ENCODE measurements at places on chromosomes 4 and X.

GRCh38 chrX:47571215-47571614, 10.2 kb downstream of the ARAF start:
- no peak for DNase-seq

DNA sequence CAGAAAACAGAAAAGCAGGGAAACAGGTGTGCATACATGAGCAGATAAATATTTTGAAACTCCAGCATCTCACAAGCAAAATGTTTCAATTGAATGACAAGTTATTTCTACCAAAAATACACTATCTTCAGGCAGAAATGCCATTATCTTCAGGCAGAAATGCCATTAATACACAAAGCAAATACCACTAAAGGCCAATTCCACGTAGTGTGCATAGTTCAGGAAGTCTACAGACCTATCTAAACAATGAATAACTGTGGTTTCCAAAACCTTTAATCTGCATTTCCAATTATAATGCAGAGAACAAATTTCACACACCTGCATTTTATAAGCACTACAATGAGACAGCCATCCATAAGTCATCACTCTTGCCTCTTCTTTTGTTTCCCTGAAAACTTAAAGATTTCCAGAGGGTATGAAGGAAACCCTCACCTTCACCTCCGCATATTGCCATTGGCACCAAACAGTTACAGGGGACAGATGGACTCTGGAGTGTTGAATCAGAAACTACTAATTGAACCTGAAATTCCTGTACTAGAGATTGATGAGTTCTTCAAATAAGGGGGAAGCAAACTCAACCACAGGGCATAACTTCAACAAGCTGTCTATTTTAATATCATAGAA, 179.0 kb downstream of the PDGFC start:
- DNase-seq = no peak

- no peak for DNase-seq
These were observed 6.0 kb downstream of the GAGE10 start for GRCh38 chrX:49309401-49309981.

DNA sequence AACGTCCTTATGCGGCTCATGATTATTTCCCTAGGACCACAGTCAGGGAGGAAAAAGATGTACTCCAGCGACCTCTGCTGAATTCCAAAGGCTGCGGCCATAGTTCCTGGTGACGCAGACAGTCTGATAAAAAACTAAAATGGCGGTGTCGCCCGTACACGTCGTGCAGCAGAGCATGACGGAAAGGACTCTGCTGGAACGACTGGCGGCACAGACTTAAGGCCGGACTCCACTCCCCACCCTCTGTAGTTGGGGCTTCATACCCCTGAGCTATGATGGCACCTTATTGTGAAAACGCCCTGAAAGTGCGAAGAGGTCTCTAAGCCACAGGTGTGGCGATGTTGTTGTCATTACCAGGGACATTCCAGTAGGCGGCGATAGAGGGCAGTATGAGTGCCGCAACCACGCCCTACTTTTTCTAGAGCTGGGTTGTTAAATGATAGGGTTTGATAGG, 90.0 kb upstream of the EDA2R start:
- DNase-seq = no peak

- no peak for DNase-seq
These were observed 16.3 kb downstream of the PPP3CA start for GRCh38 chr4:101331017-101331416.

GRCh38 chrX:53184836-53185235, 40.2 kb downstream of the KDM5C start:
- DNase-seq = no peak

DNA sequence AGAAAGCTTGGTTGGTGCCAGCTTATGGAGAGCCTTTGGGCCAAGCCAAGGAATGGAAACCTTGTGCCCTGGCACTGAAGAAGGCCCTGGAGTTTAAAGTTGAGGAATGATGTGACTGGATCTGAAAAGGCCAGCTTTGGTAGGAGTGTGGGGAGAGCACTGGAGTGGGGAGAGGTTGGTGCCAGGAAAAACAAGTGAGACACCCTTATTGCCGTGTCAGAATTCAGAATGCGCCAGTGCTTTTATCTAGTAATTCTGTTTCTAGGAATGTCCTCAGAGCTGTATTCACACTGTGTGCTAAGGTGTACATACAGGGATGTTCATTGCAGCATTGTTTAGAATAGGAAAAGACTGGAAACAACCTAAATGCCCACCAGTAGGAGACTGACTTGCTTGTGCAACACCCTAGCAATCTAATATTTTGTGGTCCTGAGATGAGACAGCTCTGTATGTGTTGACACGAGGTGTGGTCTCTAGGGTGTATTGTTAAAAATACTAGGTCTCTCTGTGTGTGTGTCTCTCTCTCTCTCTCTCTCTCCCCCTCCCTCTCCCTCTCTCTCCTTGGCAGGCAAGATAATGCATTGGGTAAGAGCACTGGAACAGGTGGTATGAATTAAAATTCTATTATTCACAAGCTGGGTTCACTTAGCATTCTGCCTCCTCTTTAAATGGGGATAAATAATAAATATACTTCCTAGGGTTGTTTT, 107.8 kb downstream of the GATB start:
- no peak for DNase-seq

DNA sequence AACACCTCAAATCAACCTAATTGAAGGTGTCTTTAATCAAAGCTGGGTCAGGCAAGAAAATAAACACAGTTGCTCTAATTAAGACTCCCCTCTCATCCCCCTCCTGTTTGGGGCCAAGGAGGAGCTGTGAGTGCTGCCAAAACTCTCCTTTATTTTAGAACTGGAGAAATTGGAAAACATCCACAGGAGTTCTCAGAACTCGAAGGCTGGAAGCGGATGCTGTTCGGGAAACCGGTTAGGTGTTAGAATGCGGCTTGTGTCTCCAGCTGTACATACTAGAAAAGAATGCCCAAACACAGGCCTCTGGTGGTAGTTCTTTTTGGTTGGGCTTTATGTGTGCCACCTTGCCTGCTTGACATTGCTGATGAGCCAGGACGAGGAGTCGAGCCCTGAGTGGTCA, 118.2 kb downstream of the GPR143 start:
- no peak for DNase-seq

- no peak for DNase-seq
These were observed 35.4 kb downstream of the IGFBP7 start for GRCh38 chr4:57074744-57075143.

DNA sequence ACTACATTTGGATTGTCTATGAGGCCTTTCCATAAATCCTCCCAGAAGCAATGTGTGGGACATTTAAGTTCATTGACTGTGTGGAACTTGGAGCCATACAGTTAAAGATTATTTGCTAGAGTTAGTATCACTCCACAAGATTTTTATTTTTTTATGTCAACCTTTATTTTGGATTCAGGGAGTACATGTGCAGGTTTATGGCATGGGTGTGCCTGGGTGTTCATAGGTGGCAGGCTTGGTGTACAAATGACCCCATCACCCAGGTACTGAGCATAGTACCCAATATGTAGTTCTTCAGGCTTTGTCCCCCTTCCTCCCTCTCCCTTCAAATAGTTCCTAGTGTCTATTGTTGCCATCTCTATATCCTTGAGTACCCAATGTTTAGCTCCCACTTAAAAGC, 199.8 kb upstream of the ZFP42 start:
- no peak for DNase-seq

DNA sequence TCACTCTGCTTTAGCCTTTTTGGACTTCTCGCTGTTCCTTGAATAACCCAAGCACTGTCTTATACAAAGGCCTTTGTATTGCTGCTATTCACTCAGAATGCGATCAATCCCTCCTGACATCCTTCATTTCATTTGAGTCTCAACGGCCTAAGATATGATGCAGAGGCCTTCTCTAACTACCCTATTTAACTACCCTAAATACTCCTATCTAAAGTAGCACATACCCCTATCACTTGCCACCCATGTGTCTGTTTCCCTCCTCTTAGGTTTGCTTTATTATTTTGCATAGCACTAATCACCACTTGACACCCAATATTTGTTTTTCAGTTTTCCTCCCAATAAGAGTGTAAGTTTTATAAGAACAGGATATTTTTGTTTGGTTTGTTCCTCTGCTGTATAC, 42.3 kb upstream of the ACSL4 start:
- no peak for DNase-seq

- no peak for DNase-seq
These were observed 9.2 kb downstream of the MAP9 start for GRCh38 chr4:155367608-155368007.

- DNase-seq = no peak
These were observed 6.2 kb upstream of the MAN2B2 start for GRCh38 chr4:6568689-6569332.

GRCh38 chrX:50495616-50496015, 25.0 kb upstream of the DGKK start:
- DNase-seq = no peak

DNA sequence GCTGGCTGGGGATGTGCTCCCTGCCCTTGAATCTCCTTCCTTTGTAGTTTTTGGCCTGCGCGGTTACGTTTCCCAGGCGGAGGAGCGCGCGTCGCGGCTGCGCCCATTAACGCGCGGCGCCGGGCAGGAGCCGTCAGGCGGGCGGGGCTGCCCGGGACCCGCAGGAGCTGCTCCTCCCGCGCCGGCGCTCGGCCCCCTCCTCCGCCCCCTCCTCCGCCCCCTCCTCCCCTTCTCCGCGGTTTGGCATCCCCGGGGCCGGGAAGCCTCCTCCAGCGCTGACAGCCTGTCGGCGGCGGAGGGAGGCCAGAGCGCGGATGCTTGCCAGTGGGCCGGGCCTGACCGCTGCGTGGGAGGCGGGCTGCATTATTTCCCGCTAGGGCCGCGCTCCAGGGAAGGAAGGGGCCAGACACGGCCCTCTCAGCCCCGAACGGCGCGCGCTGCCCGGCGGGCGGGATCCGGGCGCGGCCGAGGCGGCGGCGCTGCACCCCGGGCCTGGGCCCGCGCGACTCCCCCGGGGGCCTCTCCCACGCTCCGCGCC, at the start of gene DCLK2:
DCLK2 (plus strand) TSS at position 405 of the 538 bp plus-strand sequence. CDS start 583 bp downstream, outside the sequence.
- no peak for DNase-seq

DNA sequence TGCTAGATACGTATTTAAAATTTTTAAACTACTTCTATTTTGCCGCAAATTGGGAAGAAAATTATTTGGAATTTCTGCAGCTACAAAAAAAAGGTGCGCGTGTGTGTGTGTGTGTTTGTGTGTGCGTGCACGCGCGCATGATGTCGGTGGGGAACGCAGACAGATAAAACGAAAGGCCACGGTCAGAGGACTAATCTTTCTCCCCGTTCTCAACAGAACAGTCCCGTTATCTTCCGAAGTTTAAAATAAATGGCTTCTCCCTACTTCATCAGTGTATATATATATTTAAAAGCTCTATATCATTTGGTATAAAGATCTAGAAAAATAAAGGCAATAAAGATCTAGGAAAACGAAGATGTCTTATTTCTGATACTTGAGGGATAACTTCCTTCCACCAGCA, 1.5 kb downstream of the MGARP start:
- DNase-seq = no peak

GRCh38 chr4:168496834-168497233, at the start of gene PALLD:
Gene PALLD (plus strand): TSS chr4:168497052.
- DNase-seq = no peak

- DNase-seq = no peak
These were observed at the start of gene MAGEE2 for GRCh38 chrX:75784680-75785491. Gene MAGEE2 (minus strand): TSS chrX:75785254. CDS start chrX:75785051, 203 bp downstream.

DNA sequence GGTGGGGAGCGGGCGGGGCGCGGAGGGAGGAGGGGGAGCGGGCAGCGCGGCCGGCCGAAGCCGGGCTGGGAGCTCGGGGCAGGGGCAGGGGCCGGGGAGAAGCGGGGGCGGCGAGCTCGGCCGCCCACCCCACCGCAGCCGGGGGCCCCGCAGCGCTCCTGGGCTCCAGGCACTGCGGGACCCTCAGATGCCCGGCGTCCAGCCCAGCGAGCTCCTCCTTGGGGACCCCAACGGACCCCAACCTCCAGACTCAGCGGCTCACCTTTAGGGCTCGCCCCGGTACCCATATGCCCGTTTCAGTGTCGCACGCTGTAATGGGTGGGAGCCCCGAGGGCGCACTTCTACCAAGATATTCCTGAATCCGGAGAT, 357 bp upstream of the ADGRG2 start:
- no peak for DNase-seq

- no peak for DNase-seq
These were observed 189.1 kb upstream of the RBPJ start for GRCh38 chr4:26131711-26132110.

- DNase-seq = no peak
These were observed 76.2 kb upstream of the PLAC1 start for GRCh38 chrX:134734466-134734952.

GRCh38 chrX:53288189-53288588, 6.8 kb upstream of the IQSEC2 start:
- no peak for DNase-seq

DNA sequence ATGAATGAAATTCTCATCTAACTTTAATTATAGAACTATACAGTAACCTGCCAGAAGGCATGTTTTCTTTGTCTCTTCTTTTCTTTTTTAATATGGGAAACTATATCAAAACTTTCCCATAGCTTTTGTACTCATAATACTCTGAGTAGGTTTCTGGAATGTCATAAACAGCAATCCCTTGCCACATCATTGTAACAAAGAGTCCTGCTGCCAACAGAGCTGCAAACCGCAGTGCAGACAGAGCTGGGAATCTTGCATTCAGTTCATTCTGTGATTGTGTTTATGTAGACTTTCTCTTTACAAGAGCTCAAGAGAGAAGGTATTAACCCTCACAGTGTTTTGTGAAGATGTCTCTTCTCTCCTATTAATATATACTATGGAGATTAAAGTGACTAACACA, 304.4 kb upstream of the SLIT2 start:
- no peak for DNase-seq
